ENCODE measurements at places on chromosomes 4 and X. TPM values are rescaled to one million over a fixed set of nuclear protein-coding genes. Genes with fewer than 3 reads are reported as not detected.

PPP1R2C gene
- not detected for total RNA-seq

BRS3 gene
- total RNA-seq: not detected

TGIF2LX gene
- total RNA-seq: not detected

DNA sequence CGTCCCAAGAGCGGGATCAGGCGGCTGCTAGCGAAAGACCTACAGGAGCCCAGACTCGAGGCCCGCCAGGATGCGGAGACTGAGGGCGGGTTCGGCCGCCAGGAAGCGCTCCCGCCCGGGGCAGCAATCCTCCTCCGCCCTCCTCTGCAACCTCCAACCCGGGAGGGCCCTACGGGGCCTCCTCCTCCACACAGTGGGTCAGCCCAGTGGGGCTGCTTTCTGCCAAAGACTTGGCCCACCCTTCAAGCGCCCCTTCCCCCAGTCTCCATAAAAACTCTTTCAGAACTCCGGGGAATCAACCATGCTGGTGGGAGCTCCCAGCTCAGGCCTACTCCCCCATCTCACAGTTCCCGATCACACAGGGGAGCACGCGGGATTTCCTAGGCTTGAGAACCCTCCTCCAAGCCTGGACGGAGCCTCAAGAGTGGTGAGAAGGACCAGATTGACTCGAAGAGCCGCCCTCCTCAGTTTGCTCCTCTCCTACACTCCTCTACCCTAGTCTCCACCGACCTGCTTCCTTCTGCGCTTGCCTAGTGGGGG lies 77.5 kb downstream of the RLIM start:
- H3K4me1 ChIP-seq: no peaks in the 10 kb centered on the region
- DNase-seq: no peak
- H3K27ac ChIP-seq: no peak overlapping the region
- H3K4me3 ChIP-seq: no peak overlapping the region

REPS2 gene
- 0.84 TPM for total RNA-seq

DNA sequence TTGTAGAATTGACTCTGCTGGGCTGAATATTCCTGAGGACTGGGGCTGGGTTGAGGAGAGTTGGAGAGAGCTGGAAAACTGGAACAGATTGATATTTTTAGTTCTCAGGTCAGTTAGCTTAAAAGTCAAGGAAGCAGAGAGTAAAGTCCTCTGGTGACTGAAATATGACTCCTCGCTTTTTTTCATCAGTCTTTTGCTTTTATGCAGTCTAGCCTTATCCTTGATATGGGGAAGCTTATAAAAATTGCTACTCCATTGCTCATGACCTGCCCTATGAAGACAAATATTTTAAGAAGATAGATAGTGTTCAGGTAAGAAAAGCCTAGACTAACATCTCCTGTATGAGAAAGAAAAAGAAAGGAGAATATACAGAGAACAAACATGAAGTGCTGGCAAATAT lies 152.7 kb downstream of the C4orf33 start:
- H3K4me1 ChIP-seq: no peaks in the 10 kb centered on the region
- no peaks in the 10 kb centered on the region for H3K27me3 ChIP-seq
- H3K4me3 ChIP-seq: no peak overlapping the region
- no peak for DNase-seq
- H3K27ac ChIP-seq: no peak overlapping the region

DNA sequence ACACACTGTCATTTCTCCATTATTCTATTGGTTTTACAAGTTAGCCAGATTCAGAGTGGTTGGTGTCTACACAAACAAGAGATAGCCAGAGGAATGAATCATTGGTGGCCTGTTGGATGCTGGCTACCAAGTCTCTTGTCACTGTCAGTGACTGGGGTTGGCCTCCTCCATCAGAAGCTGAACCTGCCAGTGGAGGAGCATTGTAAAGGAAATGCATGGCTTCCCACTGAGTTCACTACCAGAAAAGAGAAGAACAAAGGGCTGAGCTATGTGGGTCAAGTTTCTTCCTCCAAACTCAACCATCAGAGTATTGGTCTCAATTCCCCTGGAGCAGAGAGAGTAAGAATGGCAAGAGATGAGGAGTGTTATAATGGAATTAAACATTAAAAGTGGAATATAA lies 26.5 kb upstream of the ANKRD50 start:
- no peak for DNase-seq
- H3K36me3 ChIP-seq: no peaks in the 10 kb centered on the region
- no peaks in the 10 kb centered on the region for H3K4me1 ChIP-seq
- H3K27me3 ChIP-seq: no peaks in the 10 kb centered on the region
- H3K27ac ChIP-seq: no peak overlapping the region

GDPD2 gene
- total RNA-seq: not detected

DNA sequence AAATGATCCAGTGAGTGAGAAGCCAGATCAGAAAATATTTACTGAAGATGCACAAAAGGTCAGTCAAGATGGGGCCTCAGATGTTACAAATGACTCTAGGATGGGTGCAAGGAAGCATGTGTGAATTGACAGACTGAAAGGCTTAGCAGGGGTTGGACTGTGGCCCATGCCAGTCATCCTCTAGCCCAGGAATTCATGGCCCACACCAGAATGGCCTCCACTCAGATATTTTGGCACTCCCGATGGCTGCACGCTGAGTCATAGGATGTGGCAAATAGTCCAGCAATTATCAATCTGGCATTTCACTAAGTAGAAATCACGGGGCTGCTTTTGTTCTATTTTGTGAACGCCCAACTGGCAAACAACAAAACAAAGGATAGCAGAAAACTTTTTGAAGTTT lies 406.5 kb downstream of the IQCM start:
- no peaks in the 10 kb centered on the region for H3K27me3 ChIP-seq
- no peaks in the 10 kb centered on the region for H3K36me3 ChIP-seq
- no peak overlapping the region for H3K27ac ChIP-seq
- H3K4me1 ChIP-seq: no peaks in the 10 kb centered on the region
- no peak for DNase-seq

DNA sequence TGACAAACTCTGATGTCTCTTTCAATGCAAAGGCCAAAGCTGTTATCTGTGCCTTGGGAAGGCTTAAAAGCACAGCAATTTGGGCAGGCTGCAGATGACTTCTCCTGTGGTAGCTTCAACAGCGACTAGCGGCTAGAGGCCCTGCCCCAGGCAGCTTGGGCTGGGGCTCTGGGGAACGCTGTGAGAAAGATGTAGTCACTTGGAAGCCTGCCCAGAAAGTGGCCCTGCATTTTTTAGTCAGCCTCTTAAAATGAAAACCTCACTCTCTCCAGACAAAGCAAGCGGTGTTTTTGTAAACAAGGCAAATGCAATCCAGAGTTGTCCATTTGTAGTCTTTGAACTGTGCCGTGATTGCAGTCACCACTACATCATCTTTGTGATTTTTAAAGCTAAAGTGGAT lies 27.5 kb downstream of the PCYT1B start:
- H3K4me1 ChIP-seq: peaks cover 11% of the 10 kb centered on the region
- no peak overlapping the region for H3K27ac ChIP-seq
- H3K4me3 ChIP-seq: no peak overlapping the region
- H3K27me3 ChIP-seq: no peaks in the 10 kb centered on the region
- H3K36me3 ChIP-seq: no peaks in the 10 kb centered on the region
- peak; percentile 36 for DNase-seq

SSX4 gene
- not detected for total RNA-seq
